ENCODE measurements at places on chromosomes 5 and 9. TPM values are rescaled to one million over a fixed set of nuclear protein-coding genes. Genes with fewer than 3 reads are reported as not detected.

FAM153A gene
- 0.55 TPM for total RNA-seq

BTNL8 gene
- not detected for total RNA-seq

FBN2 gene
- total RNA-seq: 16.3 TPM

GDA gene
- total RNA-seq: 5.8 TPM

QRFP gene
- total RNA-seq: not detected

DNA sequence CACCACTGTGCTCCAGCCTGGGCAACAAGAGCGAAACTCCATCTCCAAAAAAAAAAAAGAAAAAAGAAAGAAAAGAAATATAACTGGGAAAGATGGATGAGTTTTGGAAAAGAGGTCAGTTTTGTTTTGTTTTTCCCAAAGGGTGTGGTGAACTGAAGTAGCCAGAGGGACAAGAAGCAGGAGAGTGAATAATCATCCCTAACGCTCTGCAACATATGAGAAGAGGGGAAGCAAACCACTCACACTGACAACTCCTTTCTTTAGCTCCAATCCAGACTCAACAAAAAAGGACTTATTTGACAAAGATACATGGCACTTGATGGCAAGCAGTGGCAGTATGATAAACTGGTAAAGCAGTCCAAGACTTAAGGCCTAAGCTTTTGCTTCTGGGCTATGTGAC lies 176.1 kb upstream of the HMHB1 start:
- DNase-seq: no peak

DNA sequence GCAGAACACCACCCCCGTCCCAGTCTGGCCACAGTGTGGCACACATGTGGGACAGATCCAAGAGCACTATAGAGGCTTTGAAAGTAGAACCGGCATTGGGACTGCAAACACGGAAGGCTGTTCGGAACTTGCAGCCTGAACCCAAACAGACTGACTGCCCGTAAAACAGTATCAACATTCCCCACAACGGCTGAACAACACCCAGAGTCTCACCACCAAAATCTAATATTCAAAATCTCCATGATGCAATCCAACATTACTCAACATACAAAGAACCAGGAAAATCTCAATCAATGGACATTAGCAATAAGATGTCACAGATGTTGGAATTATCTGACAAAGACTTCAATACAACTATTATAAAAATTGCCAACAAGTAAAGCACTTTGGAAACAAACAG lies 82.3 kb downstream of the ROR2 start:
- DNase-seq: no peak

DNA sequence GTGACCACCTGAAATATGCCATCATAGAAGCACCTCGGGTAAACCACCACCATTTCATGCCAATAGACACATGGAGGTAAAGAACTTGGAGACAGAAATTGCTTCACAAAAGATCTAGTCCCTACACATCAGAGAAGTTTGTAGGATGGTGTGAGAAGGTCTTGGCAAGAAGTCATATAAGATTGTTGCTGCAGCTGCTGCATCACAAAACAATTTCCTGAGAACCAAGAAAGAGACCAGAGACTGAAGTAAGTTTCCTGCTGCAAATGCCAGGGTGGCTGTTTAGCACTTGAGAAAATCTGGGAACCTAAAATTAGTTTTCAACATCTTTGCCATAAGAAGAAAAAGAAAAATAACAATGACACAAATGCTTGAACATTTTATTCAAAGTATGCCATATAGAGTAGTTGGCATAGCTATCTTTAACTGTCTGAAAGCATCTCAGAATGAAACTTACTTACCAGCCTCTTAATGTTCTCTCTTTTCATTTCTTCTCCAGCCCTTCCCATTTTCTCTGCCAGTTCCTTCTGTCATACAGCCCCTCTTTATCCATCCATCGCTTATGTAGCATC lies 114.3 kb downstream of the KCTD16 start:
- DNase-seq: no peak

GRCh38 chr9:106911951-106912350 lies 49.0 kb downstream of the ZNF462 start:
- DNase-seq: no peak

GRCh38 chr9:90640361-90640760 lies 2.3 kb downstream of the DIRAS2 start:
- DNase-seq: no peak

DNA sequence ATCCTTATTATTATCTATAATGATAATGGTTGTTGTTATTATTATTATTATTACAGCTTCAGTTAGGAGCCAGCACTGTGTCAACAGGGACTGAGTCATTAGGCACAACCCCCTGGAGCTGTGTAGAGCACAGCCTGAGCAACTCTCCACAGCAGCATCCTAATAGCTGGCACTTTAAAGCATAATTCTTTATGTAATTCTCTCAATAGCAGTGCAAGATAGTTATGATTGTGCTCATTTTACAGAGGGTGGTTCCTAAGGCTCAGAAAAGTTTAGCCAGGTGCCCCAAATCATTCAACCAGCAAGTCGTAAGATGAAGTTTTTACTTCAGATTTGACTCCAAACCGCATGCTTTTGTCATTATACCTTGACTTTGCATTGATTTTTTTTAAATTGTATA lies 390.3 kb downstream of the ANXA1 start:
- DNase-seq: no peak

DNA sequence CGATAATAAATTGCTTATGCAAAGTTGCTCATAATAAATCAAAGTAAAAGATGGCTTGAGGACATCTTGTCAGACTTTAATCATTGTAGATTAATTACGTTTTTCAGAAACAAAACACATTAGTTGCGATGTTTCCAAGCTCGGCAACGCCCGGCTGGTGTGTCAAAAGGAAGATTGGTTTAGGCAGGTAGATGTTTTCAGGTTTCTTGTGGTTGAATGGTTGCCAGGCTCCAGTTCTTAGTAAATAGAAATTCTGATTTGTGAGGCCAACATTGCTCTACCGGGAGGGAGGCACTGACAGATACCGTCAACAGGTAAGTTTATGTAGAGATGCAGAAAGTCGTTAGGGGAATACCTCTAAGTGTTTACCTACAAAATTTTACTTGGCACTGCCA lies 280.3 kb downstream of the NPR3 start:
- DNase-seq: no peak

GRCh38 chr5:107516452-107517184 lies 154.1 kb downstream of the EFNA5 start:
- no peak for DNase-seq

GRCh38 chr5:123810746-123811340 lies 298.9 kb downstream of the CSNK1G3 start:
- no peak for DNase-seq

DNA sequence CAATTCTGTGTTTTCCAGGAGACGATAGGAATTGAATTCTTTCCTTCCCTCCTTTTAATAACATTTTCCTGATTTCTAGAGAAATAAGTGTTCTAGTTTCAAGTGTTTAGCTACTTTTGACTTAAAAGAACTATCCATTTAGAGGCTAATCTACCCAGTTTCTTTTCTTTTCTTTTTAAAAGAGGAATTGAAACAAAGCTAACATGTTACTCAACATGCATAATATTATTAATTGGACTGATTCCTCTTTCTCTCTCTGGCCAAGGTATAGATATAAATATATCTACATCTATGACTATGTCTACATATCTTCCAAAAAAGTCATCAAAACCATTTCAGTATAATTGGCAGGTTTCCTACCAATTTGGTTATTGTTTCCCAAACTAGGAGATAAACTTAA lies 309.8 kb downstream of the TRPM3 start:
- DNase-seq: no peak

DNA sequence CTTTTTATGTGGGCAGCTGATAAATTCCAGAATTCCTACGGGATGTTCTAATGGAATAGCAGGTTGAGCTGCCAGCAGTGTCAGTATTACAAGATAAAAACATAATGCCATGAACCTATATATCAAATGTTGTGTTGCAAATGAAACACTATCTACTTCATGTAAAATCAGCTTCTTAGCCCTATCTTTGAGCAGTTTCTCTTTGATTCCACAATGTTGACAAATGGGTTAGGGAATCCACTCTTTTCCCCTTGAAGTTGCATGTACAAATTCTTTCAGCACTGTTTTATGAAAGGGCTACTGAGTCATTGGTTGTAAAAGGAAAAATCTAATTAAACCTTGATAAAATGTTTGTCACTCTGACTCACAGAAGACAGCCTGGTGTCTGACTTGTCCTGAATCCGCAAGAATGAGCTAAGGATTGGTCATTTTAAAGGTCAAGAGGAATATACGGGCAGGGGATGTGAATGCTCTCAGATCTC lies 950.6 kb upstream of the NUDT12 start:
- no peak for DNase-seq

DNA sequence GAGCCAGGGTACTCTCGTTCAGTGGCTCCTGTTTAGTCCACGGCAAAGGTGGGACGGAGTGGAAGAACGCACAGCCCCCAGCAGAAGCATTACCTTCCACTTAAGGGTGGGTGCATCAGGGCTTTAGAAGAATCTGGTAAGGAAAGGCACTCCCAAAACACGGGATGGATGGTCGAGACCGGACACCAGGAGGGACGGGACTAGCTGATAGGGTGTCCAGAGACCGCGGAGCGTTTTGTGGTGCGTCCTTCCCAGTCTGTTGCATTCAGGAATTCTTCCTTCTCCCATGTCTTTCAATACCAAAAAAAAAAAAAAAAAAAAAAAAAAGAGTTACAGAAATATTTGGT lies 545 bp upstream of the CTSV start:
- DNase-seq: peak; percentile 11

GRCh38 chr5:174239718-174240117 lies 194.2 kb downstream of the NSG2 start:
- no peak for DNase-seq

- DNase-seq: no peak
These were observed 20.7 kb upstream of the SLC25A48 start for GRCh38 chr5:135813758-135814157.
